ENCODE measurements at places on chromosomes 2 and 18.

DNA sequence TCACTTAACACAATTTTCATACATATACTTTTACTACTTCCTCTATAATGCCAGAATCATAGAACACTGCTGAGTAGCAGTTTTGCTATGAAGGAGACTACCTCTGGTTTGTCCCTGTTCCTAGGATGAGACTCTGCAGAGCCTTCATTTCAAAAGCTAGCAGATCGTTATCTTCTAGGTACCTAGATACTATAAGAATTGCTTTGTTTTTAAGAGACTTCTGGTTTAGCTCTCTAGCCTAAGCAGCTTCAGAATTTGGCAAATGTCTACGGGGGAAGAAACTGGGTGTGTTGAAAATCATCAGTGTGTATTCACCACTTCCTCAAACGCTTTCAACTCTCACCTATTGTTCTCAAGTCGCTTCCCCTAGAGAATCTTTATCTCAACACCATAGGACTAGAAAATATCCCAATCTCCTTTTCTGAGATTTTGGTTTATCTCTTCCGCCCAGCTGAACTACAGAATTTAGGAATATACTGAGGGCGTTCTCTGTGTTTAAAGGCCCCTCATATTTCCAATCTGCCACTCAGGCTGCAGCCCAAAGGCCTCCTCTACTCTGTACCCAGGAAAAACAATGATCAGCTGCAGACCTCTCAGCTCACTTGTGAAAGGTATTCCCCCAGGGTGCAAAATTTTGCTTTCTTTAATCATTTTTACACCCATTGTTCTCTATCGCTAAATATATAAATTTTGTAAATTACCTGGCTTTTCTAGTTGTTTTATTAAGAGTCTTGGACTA lies 28.7 kb downstream of the SMAD2 start:
- DNase-seq: no peak

DNA sequence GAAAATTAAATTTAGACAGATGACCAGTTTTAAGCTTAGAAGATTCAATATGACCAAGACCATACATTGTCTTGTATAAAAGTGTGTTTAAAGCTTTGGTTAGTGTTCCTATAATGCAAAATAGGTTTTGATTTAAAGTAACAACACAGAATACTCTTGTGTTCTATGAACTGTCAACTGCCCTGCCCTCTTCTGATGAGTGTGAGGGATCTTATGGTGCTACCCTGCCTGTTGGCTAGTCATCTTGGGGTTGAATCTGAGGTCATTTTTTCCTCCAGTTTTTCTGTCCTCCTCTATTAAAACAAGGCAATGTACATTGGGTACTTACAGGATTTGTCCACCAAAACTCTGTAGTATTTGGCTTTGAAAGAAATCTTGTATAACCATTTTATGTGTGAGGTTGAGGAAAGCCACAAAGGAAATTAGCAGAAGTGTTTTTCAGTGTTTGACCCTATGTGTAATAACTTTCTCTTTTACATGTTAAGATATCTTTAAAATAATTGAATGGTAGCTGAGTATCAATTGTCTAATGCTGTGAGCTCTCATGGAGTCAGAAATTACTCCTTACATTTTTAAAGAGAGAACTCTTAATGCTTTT lies 129.1 kb downstream of the SPTBN1 start:
- DNase-seq: no peak

GRCh38 chr18:65811307-65811706 lies 60.5 kb downstream of the CDH7 start:
- DNase-seq: no peak

DNA sequence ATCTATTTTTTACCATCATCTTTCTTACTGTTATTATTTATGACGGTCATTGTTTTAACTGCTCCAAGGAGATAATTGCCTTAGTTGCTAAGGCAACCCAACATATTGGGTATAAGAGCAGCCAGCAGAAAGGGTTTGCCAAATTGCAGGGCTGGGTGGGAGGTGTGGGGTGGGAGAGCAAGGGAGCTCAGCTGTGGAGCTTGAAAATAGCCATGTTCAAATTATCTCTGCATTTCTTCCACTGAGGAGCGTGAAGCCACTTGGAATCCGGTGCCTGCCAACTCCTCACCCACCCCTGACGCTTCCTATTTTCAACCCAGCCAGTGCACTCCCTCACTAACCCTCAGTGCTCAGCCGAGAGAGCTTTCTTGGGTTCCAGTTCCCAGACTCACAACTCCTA lies 60.8 kb downstream of the SETBP1 start:
- no peak for DNase-seq

- DNase-seq: no peak
Observed at GRCh38 chr18:39487932-39488331, 1922.3 kb upstream of the CELF4 start.

DNA sequence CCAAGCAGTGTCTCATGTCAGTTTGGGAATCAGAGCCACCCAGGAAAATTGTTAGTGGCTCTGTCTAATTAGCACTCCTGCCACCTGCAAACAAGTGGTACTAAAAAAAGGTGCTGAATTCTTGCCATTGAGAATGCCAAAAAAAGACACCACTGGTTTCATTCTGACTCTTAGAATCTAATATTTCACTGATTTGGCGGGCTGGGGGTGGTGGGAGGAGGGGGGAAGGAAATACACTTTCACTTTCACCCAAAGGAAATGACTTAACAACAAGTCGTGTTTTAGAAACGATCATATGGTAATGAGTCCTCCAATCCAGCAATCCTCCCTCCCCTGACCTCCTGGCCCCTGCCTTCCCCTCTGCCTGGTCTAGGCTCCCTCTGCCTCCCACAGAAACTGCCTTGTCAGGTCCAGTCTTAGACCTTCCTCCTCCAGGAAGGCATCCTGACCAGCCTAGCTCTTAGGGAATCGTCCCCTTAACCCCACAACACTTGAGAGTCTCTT lies 4.4 kb upstream of the KLHL29 start:
- no peak for DNase-seq

DNA sequence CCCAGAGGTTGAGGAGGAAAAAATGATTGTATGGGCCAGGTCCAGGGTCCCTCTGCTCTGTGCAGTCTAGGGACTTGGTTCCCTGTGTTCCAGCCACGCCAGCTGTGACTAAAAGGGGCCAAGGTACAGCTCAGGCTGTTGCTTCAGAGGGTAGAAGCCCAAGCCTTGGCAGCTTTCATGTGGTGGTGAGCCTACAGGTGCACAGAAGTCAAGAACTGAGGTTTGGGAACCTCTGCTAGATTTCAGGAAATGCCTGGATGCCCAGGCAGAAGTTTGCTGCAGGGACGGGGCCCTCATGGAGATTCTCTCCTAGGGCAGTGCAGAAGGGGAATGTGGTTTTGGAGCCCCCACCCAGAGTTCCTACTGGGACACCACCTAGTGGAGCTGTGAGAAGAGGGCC lies 10.6 kb upstream of the MBP start:
- DNase-seq: no peak

- DNase-seq: peak; percentile 38
Observed at GRCh38 chr2:17538844-17539554, 1.5 kb upstream of the VSNL1 start.
